ENCODE measurements at places on chromosomes 11 and 22.

DNA sequence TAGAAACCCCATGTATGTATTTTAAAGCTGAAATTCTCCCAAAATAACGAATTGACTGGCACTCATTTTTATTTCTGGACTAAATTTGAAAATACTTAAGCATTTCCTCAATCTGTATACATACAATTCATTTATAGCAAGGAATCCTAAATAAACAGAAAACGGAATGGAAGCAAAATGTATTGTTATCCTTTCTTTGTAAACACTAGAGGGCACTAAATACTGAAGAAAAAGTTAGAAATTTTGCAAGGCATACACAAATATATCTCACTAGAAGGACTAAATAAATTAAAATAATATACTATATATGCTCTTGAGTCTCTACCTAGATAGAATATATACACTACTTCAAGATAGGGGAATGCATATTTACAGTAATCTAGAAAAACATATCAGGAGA is 23.1 kb upstream of the ANO5 start:
- DNase-seq = peak; percentile 9

DNA sequence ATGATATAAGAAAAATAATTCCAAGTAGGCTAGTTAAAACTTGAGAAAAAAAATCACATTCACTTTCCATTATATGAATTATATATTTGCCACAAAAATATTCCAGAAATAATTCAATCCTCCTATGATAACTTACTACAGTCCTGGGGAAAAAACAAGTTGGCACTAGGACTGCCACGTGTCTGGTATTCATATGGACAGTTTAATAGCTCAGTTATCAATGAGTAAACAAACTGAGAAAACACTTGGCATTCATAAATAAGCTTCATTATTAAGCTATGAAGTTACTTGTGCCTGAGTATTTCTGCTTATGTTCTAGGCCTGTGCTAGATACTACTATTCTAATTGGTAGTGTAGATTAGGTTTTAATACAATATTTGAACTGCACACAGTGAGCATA is 22.5 kb upstream of the MAML2 start:
- no peak for DNase-seq

- DNase-seq = no peak
Observed at GRCh38 chr11:108881131-108881530, 216.3 kb downstream of the DDX10 start.

- DNase-seq = no peak
Observed at GRCh38 chr11:61345170-61345610, 12.2 kb downstream of the TKFC start.

- DNase-seq = peak; percentile 80
Observed at GRCh38 chr11:26841818-26842473, 120.1 kb upstream of the SLC5A12 start.

DNA sequence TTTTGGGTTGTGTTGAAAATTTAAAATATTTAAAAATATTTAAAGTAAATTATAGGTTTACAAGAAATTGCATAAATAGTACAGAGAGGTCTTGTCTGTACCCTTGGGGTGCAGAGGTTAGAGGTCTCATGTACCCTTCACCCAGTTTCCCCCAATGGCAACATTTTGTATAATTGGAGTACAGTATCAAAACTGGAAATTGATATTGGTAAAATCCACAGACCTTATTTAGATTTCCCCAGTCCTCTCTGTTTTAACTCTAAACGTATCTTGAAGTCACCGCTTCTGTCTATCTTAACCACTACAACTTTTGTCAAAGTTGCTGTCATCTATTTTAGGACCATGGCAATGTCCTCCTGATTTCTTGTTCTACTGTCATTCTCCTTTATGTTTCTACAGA is 10.9 kb downstream of the THY1 start:
- no peak for DNase-seq

GRCh38 chr11:209275-210121 is 2.0 kb downstream of the RIC8A start:
- no peak for DNase-seq

- DNase-seq = no peak
Observed at GRCh38 chr22:39935612-39936011, 24.6 kb upstream of the TMA7B start.

GRCh38 chr22:20424568-20424931 is 13.1 kb downstream of the SCARF2 start:
- no peak for DNase-seq

GRCh38 chr22:30195245-30196140 is 51.1 kb downstream of the LIF start:
- DNase-seq = peak; percentile 36

DNA sequence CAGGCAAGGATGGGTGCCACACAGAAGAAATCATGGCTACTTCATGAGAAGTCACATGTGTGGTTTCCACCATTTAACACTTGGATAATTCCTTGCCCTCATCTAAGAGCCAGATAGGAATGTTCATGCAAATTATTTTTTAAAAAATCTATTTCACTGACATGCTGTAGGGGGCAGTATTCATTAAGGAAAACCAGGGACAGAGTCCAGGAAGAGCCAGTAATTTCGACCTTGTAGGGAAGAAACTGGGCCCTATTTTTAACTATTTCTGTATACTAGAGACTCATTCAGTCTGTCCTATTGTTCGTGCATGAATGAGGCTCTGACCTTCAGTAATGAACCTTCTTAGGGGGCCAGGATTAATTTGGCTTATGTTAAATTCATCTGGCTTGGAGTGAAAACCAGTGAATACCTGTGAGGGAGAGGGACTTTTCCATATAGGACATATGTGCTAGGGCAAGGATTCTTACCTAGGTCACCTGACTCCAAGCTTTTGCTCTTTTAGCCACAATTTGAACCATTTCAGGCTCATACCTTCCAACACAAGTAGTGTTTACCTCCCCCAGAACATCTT is 192.7 kb downstream of the NAV2 start:
- peak; percentile 71 for DNase-seq

DNA sequence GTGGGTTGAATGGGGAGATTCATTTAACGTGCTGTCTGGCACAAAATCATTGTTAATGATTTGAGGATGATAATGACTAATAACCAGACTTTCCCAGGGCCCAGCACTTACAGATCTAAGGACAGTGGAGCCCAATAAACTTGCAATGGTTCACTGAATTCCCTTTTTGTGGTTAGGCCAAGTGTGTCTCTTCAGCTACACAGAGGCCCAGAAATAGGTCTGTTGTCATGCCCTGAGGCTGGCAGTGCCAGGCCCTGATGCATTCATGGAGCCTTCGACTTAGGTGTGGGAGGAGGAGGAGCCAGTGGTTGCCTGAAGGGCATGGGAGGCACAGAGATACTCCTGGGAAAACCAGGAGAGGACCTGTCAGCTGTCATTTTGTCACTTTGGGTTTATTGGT is 56.1 kb downstream of the KIAA1671 start:
- DNase-seq = no peak

GRCh38 chr11:123104697-123105096 is 42.8 kb upstream of the HSPA8 start:
- no peak for DNase-seq

GRCh38 chr22:21074102-21074715 is 28.5 kb downstream of the LRRC74B start:
- DNase-seq = peak; percentile 41

DNA sequence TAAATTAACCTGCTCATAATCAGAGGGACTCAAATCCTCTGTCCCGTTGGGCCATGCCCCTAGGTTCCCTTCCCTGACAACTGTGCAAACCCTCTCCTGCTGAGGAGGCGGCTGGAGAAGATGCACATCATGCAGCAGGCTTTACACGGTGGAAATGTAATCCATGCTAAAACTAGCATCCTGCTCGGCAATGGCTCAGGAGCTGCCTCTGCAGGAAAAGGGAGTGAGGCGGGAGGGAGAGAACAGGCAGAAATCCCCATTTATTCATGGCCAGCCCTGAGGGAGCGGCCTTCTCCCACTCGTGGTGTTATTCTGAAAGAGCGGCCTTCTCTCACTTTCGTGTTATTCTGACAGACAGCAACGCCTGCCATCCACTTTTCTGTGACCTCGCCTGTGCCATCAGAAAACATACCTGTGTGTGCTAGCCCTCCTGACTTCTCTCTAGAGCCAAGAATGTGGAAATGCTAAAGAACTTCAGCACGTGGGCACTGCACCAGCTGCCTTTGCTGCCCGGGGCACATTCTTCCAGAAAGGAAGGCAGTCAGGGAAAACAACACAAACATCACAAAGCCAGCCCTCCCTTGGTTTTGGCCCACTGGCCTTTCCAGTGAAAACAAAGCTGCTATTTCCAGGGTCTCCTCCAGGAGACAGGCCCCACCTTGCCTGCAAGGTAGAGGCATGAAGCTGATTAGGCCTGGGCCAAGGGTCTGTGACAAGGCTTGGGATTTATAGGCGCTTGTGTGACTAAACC is 62.9 kb upstream of the BID start:
- no peak for DNase-seq

DNA sequence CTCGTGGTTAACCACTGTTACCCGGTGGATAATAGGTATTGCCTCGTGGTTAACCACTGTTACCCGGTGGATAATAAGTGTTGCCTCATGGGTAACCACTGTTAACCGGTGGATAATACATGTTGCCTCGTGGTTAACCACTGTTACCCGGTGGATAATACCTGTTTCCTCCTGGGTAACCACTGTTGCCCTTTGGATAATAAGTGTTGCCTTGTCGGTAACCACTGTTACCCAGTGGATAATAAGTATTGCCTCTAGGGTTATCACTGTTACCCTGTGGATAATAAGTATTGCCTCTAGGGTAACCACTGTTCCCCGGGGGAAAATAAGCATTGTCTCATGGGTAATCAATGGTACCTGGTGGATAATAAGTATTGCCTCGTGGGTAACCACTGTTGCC is 15.0 kb upstream of the NXPE4 start:
- no peak for DNase-seq

DNA sequence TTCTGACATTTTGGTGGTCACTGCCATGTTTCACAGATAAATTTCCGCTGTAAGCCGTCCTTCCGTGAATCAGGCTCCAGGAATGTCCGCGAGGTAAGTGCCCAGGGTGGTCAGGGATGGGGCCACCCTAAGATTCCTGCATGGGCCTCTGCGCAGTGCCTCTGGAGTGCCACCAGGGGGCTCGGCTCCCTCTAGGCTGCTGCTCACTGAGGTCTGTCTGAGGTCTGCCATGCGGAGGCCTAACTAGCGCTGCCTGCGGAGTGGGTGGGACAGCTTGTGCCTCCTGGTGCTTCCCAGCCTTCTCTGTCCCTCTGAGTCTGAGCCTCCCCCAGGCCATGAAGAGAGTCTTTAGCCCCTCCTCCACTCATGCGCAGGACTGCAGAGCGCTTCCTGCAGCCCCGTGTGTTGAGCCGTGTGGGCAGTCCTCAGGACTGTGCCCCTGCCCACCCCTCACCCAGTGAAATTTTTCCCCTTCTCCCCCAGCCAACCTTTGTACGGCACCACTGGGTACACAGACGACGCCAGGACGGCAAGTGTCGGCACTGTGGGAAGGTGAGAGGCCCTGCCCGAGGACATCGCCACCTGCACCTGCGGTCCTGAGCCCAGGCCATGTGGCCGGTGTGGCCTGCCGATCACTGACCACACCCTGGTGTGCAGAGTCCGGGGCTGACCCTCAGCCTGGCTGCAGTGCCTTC is 11.9 kb upstream of the MDK start:
- peak; percentile 80 for DNase-seq

DNA sequence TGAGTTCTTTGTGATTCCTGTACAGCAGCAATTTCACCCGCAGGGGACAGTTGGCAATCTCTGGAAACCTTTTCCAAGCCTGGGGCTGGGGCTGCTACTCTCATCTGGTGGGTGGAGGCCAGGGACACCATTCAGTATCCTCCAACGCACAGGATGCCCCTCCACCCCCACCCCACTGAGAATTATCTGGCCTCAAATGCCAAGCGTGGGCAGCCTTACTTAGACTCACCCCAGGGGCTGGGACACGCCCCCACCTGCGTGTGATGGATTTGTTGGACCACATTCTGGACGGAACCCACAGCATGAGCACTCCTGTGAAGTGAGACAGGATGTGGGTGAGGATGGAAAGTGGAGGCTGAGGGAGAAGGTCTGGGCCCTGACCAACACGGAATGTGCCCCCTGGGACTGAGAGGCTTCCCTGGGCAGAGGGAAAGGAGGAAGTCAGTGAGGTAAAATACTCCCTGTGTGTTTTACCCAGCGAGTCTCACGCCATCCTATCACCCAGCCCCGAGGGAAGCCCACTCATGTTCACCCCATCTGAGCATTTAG is 13.7 kb downstream of the RASD2 start:
- DNase-seq = no peak

All from fibroblast of pulmonary artery (primary cell).